ENCODE measurements at places on chromosomes 1 and 21.

- DNase-seq = no peak
Observed at GRCh38 chr1:186497651-186498050, 36.7 kb upstream of the PDC start.

DNA sequence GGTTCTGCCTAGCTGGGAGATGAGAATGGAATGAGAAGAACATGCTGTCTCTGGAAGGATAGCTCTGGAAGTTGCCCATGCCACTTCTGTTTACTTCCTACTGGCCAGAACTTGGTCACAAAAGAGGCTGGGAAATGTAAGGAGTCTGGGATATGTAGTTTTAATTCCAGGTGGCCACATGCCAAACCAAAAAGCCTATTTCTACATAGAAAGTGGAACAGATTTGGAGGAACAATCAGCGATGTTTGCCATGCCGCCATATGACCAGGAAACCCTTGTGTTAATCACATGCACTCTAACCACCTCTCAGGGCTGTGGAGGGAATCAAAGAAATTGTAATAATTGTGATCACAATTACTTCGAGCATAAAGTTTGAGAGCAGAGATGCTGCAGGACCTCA is 10.0 kb upstream of the OLIG2 start:
- DNase-seq = no peak

DNA sequence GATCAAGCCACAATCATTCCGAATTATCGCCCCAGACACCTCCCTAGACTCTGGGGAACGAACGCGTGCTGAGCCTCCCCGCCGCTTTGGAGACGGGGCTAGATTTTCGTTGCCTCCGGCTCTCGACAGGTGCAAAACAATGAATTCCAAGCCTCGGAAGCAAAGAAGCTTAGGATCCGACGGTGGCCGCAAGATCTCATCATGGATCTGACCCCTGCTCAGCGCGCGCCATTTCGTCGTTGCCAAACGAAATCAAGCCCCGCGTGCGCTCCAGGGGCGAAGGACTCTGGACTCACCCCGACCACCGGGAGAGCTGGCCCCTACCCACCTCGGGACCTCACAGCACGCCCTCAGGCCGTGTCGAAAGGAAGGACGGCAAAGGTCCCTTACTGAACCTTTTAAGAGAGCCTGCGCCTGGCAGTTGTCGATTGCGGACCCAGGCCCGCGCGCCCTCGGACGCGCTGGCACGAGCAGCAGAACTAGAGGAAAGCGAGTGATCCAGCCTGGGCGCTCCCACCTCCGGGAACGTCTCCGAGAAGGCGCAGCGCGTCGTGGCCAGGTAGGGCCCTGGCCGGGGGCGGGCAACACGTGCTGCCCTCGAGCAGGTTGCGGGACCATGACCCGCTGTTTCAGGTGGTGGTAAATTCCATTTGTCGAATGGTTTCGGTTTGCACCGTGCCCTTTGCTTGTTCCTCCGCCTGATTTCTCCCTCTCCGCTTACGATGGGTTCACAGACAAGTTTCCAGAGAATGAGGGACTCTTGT is 1.6 kb upstream of the RUNX3 start:
- DNase-seq = no peak

DNA sequence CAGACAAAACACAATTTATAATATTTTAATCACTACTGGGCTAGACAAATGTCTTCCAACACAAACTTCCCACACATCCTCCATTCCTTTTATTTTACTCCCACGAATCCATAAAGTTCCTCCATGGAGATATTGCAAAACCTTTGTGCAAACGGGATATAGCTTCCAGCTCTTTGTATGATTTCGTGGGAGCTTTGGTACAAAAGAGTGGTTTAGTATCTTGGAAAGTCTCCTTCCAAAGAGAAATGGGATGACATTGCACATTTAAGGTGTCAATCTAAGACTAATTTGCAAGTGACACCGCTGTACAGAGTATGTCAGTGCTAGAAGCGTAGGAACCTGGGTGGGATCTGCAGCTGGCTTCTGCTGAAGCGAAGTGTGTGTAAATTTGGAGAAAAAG is 455.2 kb upstream of the RUNX1 start:
- DNase-seq = no peak

GRCh38 chr1:54815086-54815876 is 14.2 kb upstream of the TTC22 start:
- DNase-seq = no peak

DNA sequence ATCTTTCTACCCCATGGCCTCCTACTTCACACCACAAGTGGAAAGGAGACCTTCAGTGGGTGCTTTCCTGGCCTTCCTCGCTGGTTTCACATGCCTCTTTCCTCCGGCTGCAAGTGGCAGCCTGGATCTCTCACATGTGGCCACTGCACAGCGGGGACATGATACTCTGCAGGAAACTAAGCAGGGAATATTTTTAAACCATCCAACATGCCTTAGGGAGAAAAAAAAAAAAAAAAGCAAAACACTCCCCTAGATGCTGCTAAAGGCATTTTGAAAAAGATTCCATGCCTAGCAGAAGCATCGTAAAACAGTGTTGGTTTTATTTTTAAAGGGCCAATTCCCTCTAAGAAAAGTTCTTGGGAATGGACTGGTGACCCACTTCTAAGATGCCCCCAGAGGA is 12.2 kb upstream of the GJA5 start:
- no peak for DNase-seq

DNA sequence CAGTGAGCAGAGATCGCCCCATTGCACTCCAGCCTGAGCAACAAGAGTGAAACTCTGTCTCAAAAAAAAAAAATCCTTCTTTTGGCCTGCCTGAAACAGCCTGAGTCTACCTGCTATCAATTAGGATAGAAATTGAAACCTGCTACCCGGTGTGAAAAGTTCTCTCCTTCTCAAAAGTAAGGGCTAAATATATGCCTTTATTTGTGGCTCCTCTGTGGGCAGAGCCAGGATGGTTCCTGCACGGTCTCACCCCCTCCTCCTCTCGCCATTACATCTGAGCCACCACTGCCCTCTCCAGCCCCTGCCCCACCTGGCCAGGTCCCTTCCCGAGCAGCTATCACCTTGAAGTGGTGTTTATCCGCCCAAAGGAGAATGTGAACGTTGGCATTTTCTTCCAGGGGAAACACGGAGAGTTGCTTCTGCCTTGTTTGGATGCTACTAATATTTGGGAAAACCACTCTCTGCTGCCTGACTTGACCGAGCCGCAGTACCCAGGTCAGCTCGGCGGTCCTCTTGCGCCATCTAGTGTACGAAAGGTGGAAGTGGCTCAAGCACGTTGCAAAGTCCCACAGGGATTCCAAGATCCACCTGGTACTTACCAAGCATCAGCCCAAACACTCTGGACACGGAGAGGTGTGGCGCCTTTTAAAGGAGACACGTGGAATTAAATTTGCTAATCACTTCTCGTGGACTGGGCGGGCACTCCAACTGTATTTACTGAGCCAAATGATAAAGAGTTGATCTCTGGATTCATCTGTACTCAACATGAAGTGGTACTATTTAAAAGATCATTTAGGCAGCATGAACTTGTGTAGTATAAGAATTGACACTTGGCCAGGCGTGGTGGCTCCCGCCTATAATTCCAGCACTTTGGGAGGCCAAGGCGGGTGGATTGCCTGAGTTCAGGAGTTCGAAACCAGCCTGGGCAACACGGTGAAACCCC is 31.9 kb downstream of the SETD4 start:
- peak; percentile 43 for DNase-seq

- DNase-seq = no peak
Observed at GRCh38 chr1:971751-972506, 5.6 kb downstream of the PLEKHN1 start.

DNA sequence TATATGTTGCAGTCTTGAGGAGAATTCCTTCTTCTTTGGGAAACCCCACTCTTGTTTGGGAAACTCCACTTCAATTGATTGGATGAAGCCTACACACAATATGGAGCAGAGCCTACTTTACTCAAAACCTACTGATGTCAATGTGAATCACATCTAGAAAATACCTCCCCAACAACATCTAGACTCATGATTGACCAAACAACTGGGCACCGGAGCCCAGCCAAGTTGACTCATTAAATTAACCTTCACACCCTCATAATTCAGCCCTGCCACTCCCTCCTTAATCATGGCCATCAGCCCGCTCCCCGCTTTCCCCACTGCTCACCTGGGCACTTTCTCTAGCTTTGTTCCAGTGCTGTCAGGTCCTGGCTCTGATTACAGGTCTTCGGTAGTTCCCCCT is 208.1 kb upstream of the MAP1LC3C start:
- no peak for DNase-seq

DNA sequence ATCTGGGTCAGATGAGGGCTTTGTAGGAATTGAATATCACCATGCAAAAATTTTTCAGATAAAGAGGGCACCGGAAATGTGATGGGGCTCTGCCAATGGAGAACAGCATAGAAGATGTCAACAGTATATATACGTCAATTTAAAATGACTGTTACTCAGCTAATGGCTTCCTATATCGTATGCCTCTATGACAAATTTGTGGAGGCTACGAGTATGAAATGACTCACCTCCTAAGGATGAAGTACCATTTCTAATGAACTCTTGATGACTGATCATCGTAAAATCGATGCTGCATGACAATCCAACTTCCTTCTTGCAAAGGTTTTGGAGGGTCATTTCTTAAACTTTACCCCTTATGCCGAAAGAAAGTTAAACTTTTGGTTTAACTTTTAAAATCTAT is 450.3 kb upstream of the ZP4 start:
- DNase-seq = no peak

DNA sequence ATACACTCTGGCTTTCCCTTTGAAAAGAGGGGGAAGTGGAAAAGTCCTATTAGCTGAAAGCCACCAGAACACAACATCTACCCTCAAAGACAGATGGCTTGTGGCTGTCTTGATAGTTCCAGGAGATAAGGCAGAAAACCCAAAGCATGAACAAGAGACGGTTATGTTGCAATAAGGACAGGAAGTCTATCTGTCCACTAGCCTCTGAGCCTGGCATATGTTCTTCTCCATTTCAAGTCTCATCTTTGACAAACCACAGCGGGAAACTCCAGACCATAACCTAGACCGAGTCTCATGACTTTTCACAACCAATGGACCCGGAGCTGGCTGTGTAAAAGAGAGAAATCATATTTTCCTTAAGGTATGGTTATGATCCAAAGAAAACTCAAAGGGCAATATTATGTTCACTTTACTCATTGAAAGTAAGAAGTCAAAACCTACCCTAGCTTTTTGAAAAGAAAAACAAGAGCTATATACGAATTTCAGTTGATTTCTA is 33.8 kb downstream of the DUSP10 start:
- DNase-seq = no peak

DNA sequence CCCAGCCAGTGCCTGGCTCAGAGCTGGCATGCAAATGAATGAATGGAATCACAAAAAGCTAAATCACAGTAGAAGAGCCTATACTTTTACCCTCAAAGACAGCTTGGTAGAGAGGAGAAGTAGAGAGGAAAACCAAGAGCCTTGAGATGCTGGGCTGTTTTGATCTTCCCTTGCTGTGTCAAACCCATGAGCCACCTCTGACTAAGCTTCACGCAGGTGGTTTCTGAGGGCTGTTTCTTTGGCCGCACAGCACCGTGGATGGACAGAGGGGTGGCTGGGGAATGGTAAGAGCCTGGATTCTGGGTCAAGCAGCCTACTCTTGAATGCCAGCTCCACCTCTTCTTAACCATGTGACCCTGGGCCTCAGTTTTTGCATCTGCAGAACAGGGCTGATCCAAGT is 18.6 kb downstream of the ABCG1 start:
- no peak for DNase-seq

DNA sequence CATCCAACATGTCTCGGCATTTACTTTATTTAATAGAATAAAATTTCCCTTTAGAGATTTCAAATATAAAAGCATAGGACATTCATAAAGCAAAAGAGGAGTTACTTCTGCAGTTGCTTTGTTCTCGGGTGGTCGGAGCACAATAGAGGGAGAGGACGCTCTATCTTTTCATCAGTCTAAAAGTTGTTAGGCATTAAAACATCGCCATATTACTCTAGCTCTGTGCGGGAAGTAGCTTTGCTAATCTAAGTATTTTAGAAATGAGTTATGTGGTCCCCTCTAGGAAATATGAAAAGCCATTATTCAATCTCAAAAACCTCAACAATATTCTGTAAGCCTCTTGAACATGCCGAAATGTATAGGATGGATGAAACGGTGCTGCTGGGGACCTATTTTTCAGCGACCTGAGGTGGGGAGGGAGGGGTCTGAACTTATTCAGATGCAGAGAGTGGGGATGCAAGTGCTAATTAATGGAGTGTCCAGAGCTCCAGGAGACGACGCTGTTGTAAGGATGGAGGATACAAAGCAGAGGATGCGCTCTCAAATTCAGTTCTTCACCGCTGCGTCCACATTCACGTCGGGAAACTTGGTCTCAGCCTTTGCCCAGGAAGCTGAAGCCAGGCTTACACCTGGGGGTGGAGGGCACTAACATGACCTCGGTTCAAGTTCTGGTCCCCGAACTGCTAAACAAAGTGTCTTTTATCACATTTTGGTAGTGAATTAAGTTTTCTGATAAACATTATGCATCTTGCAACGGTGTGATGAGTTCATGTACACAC is 6.3 kb downstream of the CDKN2C start:
- DNase-seq = no peak

DNA sequence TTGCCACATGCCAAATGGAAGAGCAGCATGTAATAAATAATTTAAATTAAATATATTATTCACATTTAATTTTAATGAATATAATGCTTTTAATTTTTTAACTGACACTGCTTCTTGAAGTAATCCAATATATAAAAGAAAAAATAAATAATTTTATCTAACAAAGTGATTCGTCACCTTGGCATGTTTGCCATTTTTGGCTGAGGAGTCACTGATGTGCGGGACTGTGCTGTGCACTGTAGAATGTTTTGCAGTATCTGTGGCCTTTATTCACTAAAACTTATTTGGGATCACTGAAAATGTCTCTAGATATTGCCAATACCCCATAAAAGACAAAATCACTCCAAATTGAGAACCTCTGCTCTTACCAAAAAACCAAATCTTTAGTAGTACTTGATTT is 807.8 kb downstream of the BRINP3 start:
- no peak for DNase-seq

DNA sequence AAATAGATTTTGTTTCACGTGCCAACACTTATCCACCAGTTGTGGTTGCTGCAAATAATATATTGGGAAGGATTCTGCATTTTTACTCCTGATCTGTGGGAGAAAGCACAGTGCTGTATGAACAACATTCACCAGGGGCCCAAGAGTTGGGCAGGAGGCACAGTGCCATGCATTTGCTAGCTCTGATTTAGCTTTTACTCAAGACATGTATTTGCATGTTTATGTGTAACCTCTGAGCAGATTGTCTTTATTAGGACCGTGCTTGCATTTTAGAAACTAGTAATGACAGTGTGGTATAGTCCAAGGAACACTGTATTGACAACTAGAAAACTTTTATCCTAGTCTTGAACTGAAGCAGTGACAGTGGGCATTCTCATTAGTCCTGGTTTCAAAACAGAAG is 133.9 kb upstream of the B3GALT2 start:
- no peak for DNase-seq

- DNase-seq = no peak
Observed at GRCh38 chr1:41890825-41891198, 27.9 kb downstream of the HIVEP3 start.

GRCh38 chr1:79969886-79970285 is 963.4 kb upstream of the ADGRL4 start:
- no peak for DNase-seq

GRCh38 chr1:71240656-71241055 is 159.8 kb upstream of the ZRANB2 start:
- no peak for DNase-seq

- DNase-seq = no peak
Observed at GRCh38 chr21:46617267-46618051, 12.6 kb upstream of the S100B start.

Data from smooth muscle cell of the brain vasculature (primary cell).